ENCODE measurements at places on chromosomes 3 and 15.

- DNase-seq = no peak
These were observed 35.6 kb upstream of the SEC13 start for GRCh38 chr3:10356461-10356981.

- no peak for DNase-seq
These were observed 35.4 kb downstream of the MCTP2 start for GRCh38 chr15:94266789-94267188.

DNA sequence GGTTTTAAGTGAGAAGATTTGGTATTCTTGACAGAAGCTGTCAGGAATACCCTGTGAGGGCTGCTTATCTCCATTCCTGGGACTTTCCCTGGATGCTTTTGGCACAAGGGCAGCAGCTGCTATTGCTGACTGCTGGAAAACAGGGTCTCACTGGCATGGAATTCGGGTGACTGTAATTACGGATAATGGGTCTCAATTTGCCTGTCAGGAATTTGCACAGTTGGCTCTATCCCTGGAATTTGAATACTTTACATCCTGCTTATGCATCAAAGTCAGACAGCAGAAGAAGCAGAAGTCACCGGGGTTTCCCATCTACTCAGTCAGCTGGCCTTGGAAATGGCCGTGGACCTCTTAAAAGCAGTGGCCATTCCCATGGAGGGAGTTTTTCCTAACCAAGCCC is 25.9 kb upstream of the AKAP13 start:
- no peak for DNase-seq

DNA sequence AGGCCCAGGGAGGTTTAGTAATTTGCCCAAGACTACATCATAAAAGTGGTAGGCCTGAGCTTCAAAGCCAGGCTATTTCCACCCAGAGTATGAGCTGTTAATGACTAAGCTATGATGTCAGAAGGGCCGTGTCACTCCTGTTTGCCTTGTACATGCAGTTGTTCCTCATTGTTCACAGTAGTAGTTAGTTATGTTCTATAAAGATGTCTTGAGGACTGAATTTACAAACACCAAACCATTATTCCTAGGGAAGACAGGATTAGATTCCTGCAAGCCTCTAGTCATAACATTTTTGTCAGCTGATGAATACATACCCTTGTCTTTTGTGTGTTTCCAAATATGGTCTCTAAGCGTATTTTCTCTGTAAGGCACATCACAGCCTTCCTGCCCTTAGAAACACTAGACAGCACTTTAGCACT is 20.9 kb upstream of the LARS2 start:
- no peak for DNase-seq

DNA sequence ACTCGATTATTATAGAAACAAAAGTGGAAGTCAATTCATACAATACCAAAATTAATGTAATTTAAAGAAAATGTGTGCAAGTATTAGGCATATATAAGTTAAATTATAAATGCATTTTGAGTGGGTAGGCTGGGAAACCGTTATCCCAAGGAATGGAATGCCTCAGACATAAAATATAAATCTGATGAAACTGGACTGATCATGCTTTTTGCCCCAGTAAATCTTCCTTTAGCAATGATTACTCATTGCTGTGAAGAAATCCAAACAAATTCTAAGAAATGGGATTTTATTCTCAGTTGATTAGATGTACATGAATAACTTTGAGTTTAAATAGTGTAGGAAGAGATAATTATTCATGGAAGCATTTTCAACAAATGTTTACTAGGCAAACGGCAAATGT is 185.5 kb upstream of the KCNMB2 start:
- no peak for DNase-seq

- DNase-seq = no peak
These were observed 66.9 kb downstream of the PRICKLE2 start for GRCh38 chr3:64158334-64158733.

GRCh38 chr15:29910068-29910467 is 87.8 kb upstream of the TJP1 start:
- no peak for DNase-seq

DNA sequence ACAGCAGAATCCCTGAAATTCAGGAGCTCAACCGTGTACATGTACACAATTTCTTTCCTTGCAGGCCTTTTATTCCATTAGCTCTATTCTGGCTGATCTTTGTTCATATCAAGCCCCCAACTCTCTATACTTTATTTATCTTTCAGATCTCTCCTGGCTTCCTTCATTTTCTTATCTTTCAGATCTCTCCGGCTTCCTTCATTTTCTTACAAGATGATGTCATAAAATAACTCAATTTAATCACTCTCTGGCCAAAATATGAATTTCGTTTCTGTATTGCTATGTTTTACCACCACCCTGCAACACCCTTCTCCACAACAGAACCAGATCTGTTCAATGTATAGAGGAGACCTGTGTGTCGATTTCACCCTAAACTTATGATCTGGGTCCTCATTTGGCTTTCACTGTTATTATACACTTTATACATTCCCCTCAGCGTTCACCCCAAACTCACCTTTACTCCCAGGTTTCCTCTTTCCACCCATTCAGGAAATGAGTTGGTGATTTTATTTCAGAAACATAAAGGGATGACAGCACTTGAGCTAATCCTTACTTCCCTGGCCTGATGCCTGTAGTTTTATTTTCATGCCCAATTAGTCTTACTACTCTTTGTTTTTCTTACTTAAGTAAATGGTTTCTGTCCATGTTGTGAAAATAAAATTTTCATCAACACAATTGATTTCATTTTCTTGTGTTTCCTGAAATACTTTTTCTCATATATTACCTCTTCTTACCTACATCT is 195.5 kb downstream of the BCHE start:
- no peak for DNase-seq

GRCh38 chr3:148372206-148372875 is 325.4 kb upstream of the AGTR1 start:
- no peak for DNase-seq

DNA sequence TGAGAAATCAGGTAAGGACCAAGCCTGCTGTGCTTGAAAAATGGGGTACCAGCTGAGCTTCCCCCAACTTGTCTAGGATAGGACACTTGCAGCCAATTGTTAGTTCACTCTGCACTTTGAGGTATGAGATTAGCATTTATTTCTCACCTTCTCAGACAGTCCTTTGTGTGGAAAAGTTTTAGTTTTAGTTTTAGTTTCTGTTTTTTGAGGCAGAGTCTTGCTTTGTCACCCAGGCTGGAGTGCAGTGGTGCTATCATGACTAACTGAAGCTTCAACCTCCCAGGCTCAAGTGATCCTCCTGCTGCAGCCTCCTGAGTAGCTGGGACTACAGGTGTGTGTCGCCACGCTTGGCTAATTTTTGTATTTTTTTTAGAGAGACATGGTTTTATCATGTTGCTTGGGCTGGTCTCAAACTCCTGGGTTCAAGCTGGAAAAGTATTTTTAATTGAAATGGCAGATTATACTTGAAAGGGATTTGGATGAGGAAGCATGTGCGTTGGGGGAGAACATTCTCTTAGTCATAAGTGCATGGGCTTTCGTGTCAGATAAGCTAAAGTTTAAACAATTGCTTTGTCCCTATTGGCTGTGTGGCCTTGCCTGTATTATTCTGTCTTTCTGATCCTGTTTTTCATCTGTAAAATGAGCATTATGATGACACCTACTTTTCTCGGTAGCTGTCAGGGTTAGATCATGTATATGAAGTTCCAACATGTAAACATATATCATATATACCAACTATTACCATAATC is 25.2 kb upstream of the CCK start:
- no peak for DNase-seq
